ENCODE measurements at places on chromosomes 6 and 20.

GRCh38 chr6:28206527-28206926 lies 18.5 kb upstream of the ZSCAN9 start:
- DNase-seq, result no peak

GRCh38 chr6:15513801-15514711 lies 148.8 kb downstream of the DTNBP1 start:
- no peak for DNase-seq

DNA sequence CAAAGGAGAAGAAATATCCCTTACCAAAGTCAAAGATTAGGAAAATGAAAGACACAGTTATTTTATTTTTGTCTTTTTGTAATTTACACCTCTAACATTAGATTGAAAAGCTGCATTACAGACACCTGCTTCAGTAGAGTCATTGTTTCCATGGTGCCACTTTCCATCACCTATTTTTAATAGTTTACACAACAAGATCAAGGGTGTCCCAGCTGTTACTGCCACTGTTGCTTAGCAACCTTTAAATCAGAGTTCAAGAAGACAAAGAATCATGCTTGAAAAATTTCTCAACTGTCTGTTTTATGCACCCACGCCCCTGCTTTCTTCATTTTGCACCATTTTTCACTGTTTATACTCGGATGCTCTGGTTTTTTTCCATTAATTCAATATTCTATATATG lies 668.2 kb upstream of the GJE1 start:
- no peak for DNase-seq

DNA sequence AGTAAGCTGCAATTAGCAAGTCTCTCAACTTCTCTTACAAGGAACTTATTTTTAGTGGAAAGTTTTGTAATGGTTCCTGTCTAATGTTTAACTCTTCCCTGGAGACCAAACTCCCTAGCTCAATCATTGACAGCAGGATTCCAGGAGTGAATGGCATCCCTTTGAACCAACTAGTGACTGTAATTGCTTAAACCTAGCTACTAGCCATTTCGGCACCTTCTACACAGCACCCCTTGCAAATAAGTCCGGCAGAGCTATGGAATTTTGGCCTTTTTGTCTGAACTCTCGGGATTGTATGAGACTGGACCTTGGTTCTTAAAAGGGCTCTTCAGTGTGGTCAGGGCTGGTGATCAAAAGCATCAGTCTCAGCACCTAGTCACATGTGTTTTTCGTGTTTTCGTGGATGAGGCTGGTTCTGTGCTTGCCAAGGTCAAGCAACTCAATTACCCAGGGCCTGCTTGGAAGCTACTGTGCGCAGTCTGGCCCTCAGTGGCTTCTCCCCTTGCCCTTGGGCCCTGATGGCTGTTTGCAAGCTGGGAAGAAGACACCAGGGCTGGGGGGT lies 135.3 kb upstream of the NEDD9 start:
- DNase-seq, result no peak

DNA sequence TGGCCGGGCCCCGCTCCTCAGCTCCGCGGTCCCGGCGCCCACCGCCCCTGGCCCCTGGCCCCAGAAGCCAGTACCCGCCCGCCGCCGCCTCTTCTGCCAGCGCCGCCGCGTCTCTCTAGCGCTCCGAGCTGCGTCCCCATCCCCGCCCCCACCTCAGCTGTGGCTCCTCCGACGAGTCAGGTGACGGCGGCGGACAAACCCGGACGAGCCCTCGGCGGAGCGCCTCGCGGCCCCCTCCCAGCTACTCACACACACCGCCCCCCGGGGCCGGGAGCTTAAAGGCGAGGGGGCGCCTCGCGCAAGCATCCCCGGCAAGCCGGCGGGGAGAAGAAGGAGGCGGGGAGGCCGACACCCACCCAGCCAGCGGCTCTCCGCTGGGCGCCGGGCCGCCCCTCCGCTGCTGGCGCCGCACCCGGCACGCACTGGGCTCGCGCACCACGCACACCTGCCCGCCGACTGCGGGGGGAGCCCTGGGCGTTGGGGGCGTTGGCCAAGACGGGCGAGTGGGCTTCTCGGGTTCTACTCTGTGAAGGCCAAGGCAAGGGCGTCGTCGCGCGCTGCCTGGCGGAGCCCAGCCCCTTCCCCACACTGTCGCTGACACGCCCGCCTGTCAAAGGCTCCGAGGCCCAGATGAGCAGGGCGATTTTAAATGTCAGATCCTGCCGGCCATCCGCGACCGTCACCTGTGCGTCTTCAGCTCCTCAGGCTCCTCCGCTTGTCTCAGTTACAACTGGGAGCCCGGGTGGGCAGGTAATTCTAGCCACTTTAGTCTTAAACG lies at the start of gene SNAP91:
Gene SNAP91 (minus strand): TSS at position 132 of the 778 bp plus-strand sequence. CDS start 1,174 bp downstream, outside the sequence.
- no peak for DNase-seq

- no peak for DNase-seq
Measured at GRCh38 chr20:62303340-62304226, 786 bp downstream of the ADRM1 start.

DNA sequence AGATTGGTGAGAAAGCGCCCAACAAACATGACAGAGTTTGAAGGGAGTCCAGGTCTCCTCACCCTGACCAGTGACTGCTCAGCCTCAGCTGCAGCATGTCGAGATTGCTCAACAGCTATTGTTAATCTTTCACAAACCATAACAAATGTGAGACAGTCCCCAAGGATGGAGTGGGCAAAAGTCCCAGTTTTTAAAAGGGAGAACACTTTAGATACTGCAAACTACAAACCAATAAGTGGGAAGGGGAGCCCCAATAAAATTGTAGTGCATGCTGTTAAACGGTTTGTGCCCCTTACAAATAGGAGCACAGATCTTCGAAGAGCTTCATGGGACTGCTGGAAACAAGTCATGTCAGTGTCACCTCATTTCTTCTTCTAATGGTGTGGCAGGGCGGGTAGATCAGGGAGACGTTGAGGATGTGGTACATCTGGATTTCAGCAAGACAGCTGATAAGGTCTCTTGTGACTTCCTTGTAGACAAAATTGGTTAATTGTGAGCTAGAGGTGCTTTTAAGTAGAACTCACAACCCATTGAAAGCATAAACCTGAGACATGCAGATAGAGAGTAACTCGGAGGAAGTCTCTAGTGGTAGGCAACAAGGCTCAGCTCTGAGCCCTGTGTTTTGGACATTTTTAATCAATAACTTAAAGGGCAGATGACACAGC lies 134.0 kb upstream of the ARMC2 start:
- DNase-seq, result no peak

DNA sequence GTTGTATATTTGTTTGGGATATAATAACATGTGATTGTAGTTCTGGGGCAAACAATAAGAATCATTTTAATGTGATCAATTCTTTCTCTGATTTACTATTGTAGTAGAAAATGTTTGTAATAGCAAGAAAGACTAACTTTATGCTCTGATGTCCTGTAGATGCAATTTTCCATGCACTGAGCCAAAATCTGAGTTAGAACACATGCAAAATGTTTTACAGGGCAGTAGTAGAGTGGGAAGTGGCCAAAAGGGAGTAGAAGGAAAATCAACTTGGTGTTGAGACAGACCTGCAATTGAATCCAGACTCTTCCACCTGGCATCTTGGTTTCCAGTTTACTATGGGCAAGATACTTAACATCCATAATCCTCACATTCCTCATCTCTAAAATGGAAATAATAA lies 93.5 kb upstream of the BMP5 start:
- DNase-seq, result no peak

DNA sequence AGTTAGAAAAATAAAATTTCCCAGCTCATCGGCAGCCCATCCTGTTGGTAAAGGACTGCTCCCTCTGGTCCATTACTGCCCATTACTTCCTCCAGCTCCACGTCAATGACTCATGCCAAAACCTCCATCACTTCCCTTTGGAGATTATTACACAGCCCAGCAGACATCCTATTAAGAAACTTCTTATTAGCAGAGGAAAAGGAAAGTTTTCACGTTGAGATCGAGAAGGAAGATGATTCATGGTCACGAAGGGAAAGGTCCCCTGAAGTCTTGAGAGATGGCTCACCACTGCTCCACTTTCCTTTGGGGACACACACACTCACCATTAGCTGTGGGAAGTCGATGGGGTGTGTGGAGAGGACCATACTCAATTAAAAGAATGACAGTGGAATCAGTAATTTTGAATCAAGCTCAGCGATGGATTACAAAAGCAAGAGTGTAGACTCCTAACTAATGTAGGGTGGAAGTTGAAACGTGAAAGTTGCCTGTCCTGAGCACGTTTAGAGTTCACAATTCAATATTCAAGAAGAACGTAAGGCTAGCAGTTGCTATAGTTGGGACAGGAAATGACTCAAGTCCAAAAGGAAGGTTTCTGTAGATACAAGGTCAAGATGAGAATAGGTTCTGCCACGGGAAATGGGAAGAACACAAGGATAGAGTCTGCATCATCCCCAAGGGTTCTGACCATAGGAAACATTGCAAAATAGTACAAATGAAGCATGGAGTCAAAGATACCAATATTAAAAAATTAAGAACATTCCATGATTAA lies 21.6 kb downstream of the SASH1 start:
- peak; percentile 20 for DNase-seq

GRCh38 chr6:900716-901605 lies 208.0 kb upstream of the EXOC2 start:
- DNase-seq, result no peak

GRCh38 chr20:53080969-53081871 lies 109.1 kb downstream of the TSHZ2 start:
- DNase-seq, result no peak

DNA sequence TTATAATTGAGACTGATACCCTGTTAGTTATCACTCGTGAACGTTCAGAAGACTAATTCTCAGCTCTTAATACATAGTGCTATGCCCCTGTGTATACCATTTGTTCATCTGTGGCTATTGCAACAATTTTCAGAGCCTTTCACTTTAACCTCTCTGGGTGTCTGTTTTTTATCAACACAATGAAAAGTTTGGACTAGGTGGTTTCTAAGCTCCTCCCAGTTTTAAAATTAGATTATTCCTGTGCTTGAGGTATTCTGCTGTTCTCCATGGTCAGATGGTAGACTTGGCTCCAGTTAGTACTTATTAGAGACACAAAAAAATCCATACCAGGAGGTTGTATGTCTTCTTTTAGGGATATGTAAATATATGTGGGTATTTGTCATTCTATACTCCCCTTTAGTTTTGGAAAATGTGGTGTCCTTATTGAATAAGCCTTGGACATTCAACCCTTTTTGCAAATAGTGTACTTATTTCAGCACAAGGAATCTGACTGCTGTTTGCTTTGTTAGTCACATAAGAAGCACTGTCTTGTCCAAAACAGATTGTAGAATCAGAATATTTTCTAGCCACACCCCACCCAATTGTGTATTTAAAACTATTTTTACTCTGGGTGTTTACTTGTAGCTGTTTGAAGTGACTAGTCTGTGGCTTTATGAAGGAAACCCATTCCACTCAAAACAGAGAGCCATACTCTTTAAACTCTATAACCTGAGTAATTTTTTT lies 2.0 kb upstream of the COL10A1 start:
- no peak for DNase-seq

GRCh38 chr6:37155394-37156312 lies 14.3 kb upstream of the PIM1 start:
- DNase-seq, result no peak

- DNase-seq, result no peak
Measured at GRCh38 chr6:149084808-149085556, 232.5 kb upstream of the TAB2 start.

GRCh38 chr6:131910219-131910589 lies 41.0 kb downstream of the CCN2 start:
- no peak for DNase-seq

DNA sequence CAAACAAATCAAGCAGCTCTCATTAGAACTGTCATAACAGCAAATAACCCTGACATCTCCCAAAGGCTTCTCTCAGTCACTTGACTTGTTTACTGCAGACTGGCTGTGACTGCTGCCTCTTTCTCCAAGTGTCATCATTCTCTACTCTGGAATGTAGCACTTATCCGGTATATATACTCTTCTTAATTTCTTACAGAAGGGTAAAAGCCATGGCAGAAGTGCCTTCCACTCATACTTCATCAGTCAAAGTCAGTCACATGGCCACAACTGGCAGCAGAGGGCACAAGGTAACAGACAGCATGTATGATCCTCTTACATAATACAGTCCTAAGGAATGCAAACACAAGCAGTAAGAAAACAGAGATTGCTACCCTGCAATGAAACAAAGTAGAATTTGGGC lies 9.3 kb downstream of the NAPB start:
- no peak for DNase-seq

GRCh38 chr6:118122161-118122725 lies 215.2 kb downstream of the SLC35F1 start:
- DNase-seq, result no peak

- DNase-seq, result no peak
Measured at GRCh38 chr20:40880063-40880728, 148.4 kb upstream of the TOP1 start.

GRCh38 chr20:9514461-9515213 lies at the start of gene LAMP5:
TSS of gene LAMP5 (plus strand) at chr20:9514590. CDS start at chr20:9514853, 263 bp downstream.
- no peak for DNase-seq

- no peak for DNase-seq
Measured at GRCh38 chr6:37388578-37388977, 34.8 kb downstream of the RNF8 start.

DNA sequence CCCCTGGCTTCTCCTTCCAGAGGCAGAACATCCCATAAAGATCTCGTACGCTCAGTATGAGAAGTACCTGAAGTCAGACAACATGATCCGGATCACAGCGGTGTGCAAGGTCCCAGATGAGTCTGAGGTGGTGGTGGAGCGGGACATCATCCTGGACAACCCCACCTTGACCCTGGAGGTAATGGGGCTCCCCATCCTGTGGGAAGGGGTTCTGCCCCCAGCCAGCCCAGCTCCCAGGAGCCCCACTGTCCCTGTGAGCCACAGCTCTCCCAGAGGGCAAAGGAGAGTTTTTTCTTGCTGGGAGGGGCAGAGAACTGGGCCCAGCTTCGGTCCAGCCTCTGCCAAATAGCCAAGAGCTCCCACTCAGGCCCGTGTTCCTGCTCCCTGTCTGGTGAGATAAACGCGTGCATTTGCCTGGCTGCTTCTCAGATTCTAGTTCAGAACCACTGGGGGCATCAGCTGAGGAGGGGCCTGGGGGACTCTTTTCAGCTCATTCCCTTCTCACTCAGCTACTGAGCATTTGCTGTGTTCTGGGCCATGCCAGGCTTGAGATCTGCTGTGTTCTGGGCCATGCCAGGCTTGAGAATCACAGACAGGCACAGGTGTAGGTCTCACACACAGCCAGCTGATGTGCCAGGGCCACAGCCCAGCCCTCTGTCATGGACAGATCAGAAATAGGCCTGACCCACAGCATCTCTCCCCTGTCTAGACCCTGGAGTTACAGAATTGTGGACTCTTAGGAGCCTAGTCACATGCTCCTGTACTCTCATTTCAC lies 39.5 kb downstream of the TGM3 start:
- DNase-seq, result no peak

GRCh38 chr20:33606118-33606771 lies 55.9 kb upstream of the C20orf144 start:
- DNase-seq, result no peak

DNA sequence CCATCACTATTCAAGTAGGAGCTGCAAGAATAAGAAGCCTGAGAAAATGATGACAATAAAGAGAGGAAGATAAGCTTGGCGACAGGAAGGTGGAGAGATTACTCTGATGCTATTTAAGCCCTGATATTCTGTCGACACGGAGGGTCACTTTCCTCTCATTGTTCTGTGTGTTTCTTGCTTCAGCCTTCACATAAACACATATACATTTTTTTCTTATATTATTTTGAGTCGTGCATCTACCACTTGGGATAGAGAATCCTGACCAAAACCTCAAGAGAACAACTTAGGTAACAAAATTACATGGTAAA lies 10.5 kb downstream of the PTCHD4 start:
- no peak for DNase-seq

GRCh38 chr20:24646321-24646720 lies 176.9 kb downstream of the SYNDIG1 start:
- DNase-seq, result no peak

GRCh38 chr6:32970413-32971241 lies 2.2 kb downstream of the BRD2 start:
- DNase-seq, result peak; percentile 90
